Uterine smooth muscle cell (primary cell): ENCODE measurements at places on chromosomes 5 and 9. TPM values are rescaled to one million over a fixed set of nuclear protein-coding genes. Genes with fewer than 3 reads are reported as not detected.

Gene PCDHB10
- total RNA-seq = 0.11 and 0.12 TPM in 2 replicates

Gene CDKN2B-AS1
- total RNA-seq = 4.1 and 4.9 TPM in 2 replicates

Gene TRAF1
- total RNA-seq = 0.55 and 0.62 TPM in 2 replicates

Gene ADRB2
- 0.12 and 0.22 TPM in 2 replicates for total RNA-seq

Gene EHMT1
- 49.0 and 50.4 TPM in 2 replicates for total RNA-seq

Gene ECM2
- total RNA-seq = 1.00 and 2.4 TPM in 2 replicates

Gene ARL14EPL
- total RNA-seq = 0.89 TPM in 1 of 2 replicates, not detected in the other

Gene PDE6A
- not detected in 2 replicates for total RNA-seq

Gene CEP78
- 19.5 and 39.6 TPM in 2 replicates for total RNA-seq
